Activated T-helper 1 cell treated with anti-CD3 and anti-CD28 coated beads, Interleukin-12 subunit alpha, Interleukin-12 subunit beta, Interleukin-2, Interleukin-4 antibody, amounts not matched to agents 30 ng/mL and 10 ng/mL and 1 ng/mL, durations not matched to agents 14 hours and 24 hours and 36 hours (primary cell): ENCODE measurements at places on chromosomes 3 and 15. TPM values are rescaled to one million over a fixed set of nuclear protein-coding genes. Genes with fewer than 3 reads are reported as not detected.
A peak's percentile ranks its signal among the peaks of the same experiment; 100 is the strongest.

Gene SPINK8
- total RNA-seq: not detected in 2 replicates

Gene CLDN18
- not detected in 2 replicates for total RNA-seq

Gene NPRL2
- total RNA-seq: 43.7 and 46.6 TPM in 2 replicates

Gene CCDC39
- total RNA-seq: not detected in 2 replicates

Gene SPINT1
- total RNA-seq: 11.0 and 12.4 TPM in 2 replicates

Gene TRH
- not detected in 2 replicates for total RNA-seq

Gene WNT5A
- not detected in 2 replicates for total RNA-seq

Gene LOXL1
- 0.34 and 1.3 TPM in 2 replicates for total RNA-seq

DNA sequence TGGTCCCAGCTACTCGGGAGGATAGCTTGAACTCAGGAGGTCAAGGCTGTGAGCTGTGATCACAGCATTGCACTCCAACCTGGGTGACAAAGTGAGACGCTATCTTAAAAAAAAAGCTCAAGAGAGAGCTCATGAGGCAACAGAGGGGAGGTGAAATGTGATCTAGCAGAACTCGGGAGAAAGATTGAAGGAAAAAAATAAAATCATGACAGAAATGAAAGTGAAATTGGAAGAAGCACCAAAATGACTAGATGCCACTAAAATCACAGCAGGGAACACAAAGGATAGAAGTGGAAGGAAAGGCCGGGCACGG, 109.4 kb upstream of the BNIP2 start:
- DNase-seq: no peak

DNA sequence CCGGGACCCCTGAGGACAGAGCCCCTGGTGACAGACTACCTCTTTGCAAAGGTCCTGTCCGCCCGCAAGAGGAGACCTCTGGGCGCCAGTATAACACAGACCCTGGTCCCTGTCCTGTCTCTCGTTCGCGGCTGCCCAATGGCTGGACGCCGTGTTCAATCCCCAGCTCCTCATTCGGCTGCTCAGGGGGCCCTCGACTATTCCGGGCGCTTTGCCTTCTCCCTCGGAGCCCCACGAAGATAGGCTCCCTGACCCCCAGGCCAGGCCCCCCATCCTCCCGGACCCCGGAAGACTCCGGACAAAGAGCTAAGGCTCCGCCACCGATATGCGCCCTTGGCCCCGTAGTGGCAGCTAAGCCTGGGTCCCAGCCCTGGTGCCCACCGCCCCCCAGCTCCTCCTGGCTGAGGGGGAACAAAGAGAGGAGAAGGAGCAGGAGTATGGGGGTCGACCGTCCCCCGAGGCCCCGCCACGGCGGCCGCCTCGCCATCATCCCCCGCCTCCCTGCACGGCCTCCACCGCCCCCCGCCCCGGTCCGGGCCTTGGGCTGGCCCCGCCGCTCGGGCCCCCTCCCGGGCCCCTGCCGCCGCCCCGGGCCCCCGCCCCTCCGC, 437 bp downstream of the CELSR3 start:
- DNase-seq: no peak

DNA sequence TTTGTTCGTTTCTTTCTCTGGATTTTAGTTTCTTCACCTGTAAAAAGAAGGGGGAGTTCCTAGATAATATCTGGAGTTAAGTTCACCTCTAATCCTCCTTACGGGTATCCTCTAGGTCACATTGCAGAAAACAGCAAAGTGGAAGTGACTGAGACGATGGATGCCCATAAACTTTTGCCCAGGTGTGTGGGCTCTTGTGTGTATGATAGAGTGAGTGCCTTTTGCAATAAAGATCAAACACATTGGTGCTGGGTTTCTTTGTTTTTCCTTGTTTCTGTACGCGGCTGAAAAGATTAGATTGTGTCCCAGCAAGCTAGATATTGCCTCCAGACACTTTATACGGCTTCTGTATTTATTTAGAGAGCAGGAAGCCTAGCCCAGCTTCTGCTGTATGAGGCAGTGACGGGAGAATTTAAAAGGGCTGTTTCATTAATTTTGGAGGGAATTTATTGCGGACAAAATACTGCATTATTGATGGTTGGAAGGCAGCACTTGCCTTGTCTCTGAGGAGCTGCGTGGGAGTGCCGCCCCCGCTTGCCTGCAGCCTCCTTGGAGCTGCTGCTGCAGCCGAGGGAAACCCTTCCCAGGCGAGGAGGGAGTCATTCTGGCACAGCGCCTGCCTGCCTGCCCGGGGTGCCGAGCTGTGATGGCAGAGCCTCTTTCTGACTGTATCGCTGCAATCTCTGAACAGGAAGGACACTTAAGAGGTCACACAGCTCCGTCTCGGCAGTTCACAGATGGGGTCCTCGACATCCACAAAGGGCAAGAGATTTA, 38.5 kb downstream of the PYDC2 start:
- no peak for DNase-seq

DNA sequence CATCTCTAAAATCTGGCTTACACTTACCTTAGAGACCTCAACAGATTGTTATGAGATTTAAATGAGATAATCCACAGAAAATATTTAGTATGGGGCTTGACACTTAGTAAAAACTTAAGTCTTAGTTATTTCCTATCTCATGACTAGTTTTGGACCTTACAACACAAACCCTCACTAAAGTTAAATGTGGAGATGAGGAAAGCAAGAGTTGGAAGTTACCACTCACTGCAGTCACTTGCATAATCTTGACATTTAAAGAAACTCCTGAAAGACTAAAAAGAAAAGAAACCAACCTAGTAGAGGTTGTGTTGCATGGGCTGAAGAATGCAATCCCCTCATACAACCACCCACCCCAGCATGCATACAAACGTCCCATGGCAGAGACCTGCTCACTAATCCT, 40.1 kb downstream of the ITGB5 start:
- no peak for DNase-seq

DNA sequence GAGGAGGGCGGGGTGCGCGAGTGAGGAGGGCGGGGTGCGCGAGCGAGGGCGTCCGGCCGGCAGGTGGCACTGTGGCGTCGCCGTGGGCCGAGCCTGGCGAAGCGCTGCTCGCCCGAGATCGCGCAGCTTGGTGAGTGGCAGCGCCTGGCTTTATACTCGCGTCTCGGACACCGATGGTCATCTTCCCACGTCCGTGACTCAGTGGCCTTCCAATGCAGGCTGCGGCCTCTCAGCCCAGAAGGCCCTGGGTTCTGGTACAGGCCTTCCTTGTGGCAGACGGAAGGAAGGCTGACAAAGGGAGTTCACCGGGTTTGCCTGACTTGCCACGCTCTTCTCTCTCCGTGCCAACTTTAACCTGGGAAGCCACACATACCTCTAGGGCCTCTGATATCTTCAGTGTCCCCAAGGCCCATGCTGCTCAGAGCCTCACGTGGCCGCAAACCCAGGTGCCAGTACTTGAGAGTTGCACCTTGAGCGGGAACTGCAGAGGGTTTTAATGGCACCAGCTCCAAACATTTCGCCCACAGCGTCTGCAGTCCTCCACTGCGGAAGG, 195.3 kb upstream of the LYSMD4 start:
- peak; percentile 87 for DNase-seq

DNA sequence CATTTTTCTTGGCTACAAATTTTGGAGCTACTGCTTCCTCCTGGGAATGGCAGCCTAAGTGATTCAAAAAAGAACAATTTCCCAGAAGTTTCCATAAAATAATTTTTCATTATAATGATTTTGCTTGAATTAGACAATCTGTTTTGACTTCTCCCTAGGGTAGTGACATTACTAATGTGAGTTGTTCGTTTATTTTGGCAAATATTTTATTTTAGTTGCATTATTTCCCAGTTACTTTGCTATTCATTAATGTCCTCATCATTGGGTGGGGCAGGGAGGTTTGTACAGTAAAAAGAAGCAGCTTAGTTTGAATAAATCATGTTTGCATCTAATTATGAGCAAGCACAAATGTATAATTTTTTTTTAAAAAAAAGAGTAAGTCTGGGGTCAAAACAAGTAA, 686.6 kb downstream of the ROBO2 start:
- no peak for DNase-seq

GRCh38 chr3:99529265-99529664, 109.1 kb upstream of the COL8A1 start:
- no peak for DNase-seq

GRCh38 chr3:50617096-50617791, at the start of gene MAPKAPK3:
Gene MAPKAPK3 (plus strand): TSS chr3:50617151. CDS start chr3:50617566, 415 bp downstream.
- no peak for DNase-seq

- no peak for DNase-seq
Observed at GRCh38 chr3:13839253-13839652, 40.6 kb downstream of the WNT7A start.

- no peak for DNase-seq
Observed at GRCh38 chr3:147412261-147412916, 3.2 kb downstream of the ZIC1 start.

DNA sequence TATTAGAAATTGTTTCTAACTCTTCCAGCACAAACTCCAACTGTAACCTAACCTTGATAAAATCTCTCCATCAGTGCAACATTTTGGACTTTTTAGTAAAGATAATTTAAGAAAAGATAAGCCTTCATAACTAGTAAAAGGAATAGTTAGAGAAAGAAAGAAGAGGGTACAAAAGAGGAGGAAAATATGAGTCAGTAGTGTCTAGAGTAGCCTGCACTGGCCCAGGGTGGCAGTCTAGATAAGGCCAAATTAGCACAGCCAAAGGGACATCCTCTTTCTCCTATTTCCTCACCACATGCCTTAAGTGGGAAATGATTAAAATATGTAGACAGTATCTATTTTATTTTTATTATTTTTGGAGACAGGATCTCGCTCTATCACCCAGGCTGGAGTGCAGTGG, 3.7 kb downstream of the PROS1 start:
- DNase-seq: no peak

DNA sequence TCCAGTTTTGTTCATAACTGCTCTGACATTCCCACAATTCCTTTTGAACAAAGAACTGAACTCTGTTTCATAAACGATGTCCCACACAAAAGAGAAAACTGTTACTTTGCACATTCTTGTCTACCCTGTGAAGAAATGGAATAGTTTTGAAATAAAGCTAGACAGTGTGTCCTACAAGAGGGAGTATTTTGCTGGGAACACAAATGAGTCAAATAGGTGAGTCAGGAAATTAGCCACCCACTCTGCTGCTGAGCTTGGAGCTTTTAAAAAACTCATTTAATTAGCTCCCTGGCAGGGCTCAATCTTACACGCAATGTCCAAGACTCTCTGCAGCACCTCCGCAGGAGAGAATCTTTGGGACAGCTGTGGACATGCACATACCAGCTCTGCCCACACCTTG, 193.4 kb downstream of the SLC9A9 start:
- DNase-seq: no peak
